ENCODE measurements at places on chromosomes 7 and 10. TPM values are rescaled to one million over a fixed set of nuclear protein-coding genes. Genes with fewer than 3 reads are reported as not detected.

Gene NPC1L1
- 0.14 TPM for total RNA-seq

Gene EIF5AL1
- total RNA-seq, result 0.06 TPM

Gene TAS2R41
- not detected for total RNA-seq

- no peaks in the 10 kb centered on the region for H3K27me3 ChIP-seq
- DNase-seq, result no peak
- no peak overlapping the region for H3K4me3 ChIP-seq
Observed at GRCh38 chr10:87739703-87740102, 78.3 kb downstream of the ATAD1 start.

Gene OR2A12
- total RNA-seq, result not detected

GRCh38 chr7:159006610-159007130 is 138.0 kb downstream of the VIPR2 start:
- H3K27ac ChIP-seq, result no peak overlapping the region
- H3K4me3 ChIP-seq, result no peak overlapping the region
- no peak for DNase-seq
- H3K4me1 ChIP-seq, result no peaks in the 10 kb centered on the region
- H3K27me3 ChIP-seq, result no peaks in the 10 kb centered on the region

DNA sequence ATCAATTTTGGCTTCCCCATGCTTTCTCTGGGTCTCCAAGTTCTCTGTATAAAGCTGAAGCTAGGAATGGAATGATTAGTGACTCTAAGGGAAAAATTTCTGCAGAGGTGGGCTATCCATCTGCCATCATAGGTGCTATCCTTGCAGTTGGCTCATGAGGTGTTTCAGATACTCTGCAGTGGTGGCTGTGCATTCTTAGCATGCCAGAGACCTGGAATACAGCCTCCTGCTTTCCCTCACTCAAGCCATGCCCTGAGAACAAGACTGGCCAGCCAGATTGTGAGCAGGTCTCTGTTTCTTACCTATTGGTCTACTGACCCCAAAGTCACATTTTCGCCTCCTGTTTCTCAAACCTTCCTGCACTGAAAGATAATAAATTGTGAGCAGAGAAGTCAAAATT is 719.6 kb downstream of the CCSER2 start:
- no peaks in the 10 kb centered on the region for H3K27me3 ChIP-seq
- H3K27ac ChIP-seq, result no peak overlapping the region
- H3K4me3 ChIP-seq, result no peak overlapping the region

GRCh38 chr10:128064108-128064969 is 61.9 kb downstream of the MKI67 start:
- DNase-seq, result peak; percentile 81
- H3K27me3 ChIP-seq, result no peaks in the 10 kb centered on the region
- peaks cover 71% of the 10 kb centered on the region for H3K4me1 ChIP-seq
- H3K27ac ChIP-seq, result peak overlapping the region; percentile 35

DNA sequence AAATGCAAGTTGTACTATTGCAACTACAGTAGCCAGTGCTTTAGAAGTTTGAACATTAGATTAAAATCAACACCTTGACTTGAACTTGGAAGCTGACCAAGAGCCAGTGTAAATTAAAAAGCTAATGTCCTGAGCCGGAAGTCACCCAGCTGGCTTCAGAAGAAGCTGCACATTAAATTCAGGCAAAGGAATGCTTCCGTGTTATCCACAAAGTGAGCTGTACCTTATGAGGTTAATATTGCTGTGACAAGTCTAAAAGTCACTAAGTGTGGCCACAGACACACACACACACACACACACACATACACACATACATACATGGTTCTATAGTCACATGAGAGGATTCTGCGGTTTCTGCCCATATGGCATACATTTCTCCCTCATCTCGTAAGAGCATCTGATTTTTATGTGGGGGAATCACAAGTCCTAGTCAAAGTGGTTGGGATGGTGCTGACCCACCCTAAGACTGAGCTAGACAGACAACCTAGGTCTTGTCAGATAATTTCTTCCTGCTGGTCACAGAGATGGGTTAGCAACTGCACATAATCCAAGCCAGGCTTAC is 612.9 kb downstream of the SORCS1 start:
- no peaks in the 10 kb centered on the region for H3K36me3 ChIP-seq
- no peak overlapping the region for H3K27ac ChIP-seq
- no peaks in the 10 kb centered on the region for H3K27me3 ChIP-seq
- H3K4me1 ChIP-seq, result no peaks in the 10 kb centered on the region
- DNase-seq, result no peak

- no peak for DNase-seq
- no peaks in the 10 kb centered on the region for H3K4me1 ChIP-seq
- H3K4me3 ChIP-seq, result no peak overlapping the region
- no peak overlapping the region for H3K27ac ChIP-seq
- no peaks in the 10 kb centered on the region for H3K27me3 ChIP-seq
Observed at GRCh38 chr10:122326385-122326784, 48.1 kb upstream of the PLEKHA1 start.

Gene TRIM50
- total RNA-seq, result 0.35 TPM

Gene ARL5B
- total RNA-seq, result 6.9 TPM

Gene RNLS
- total RNA-seq, result 9.9 TPM

DNA sequence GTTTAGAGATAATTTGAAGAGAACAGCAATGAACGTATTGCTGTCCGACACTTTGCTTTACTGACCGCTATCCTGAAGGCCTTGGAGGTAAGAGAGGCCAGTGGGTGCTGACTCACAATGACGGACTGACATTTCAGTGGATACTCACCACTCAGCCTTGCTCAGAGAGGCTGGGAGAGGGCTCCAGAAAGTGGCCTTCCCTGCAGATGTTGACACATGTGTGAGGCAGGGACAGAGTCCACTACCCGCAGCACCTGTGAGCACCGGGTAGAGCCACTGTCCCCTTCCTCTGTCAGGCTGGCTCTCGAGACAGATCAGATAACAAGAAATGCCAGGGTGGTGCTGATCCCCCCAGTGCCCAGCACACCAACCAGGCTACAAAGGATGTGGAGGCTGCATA is 75.0 kb downstream of the GPR26 start:
- H3K27ac ChIP-seq, result no peak overlapping the region
- DNase-seq, result no peak
- H3K4me3 ChIP-seq, result no peak overlapping the region
- peaks cover 6% of the 10 kb centered on the region for H3K4me1 ChIP-seq
- no peaks in the 10 kb centered on the region for H3K27me3 ChIP-seq

DNA sequence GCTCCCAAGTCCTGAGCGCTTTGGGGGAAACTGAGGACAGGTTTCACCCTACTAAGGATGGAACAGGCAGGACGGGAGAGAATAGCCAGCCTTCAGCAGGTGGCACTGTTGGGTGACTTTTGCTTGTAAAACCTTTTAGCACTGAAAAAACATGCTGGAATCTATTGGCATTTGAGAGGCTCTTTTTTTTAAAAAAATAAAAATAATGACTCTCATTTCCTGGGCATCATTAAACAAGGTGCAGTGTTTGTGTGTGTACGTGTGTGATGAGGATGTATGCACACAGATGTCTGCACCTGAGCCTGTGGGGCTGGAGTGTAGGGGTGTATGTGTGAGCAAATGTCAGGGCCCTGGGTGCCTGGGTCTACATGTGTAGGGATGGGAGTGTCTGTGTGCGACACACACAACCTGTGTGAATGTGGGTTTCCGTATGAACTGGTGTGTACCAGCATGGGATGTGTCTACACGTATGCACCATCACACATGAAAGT is 177.9 kb downstream of the RPS24 start:
- no peaks in the 10 kb centered on the region for H3K36me3 ChIP-seq
- H3K27me3 ChIP-seq, result no peaks in the 10 kb centered on the region
- no peak overlapping the region for H3K4me3 ChIP-seq

GRCh38 chr10:68562661-68563570 is 2.8 kb downstream of the TET1 start:
- no peak for DNase-seq
- peaks cover 6% of the 10 kb centered on the region for H3K27me3 ChIP-seq
- H3K4me3 ChIP-seq, result peak overlapping the region; percentile 78
- H3K27ac ChIP-seq, result peak overlapping the region; percentile 42
- no peaks in the 10 kb centered on the region for H3K36me3 ChIP-seq

- no peaks in the 10 kb centered on the region for H3K36me3 ChIP-seq
- H3K4me1 ChIP-seq, result no peaks in the 10 kb centered on the region
- no peak overlapping the region for H3K27ac ChIP-seq
- H3K4me3 ChIP-seq, result no peak overlapping the region
- no peaks in the 10 kb centered on the region for H3K27me3 ChIP-seq
Observed at GRCh38 chr7:70588191-70588921, 543.6 kb upstream of the GALNT17 start.
